Suppressor macrophage treated with lipopolysaccharide for 1 hour (primary cell): ENCODE measurements at places on chromosomes 11 and 22.

DNA sequence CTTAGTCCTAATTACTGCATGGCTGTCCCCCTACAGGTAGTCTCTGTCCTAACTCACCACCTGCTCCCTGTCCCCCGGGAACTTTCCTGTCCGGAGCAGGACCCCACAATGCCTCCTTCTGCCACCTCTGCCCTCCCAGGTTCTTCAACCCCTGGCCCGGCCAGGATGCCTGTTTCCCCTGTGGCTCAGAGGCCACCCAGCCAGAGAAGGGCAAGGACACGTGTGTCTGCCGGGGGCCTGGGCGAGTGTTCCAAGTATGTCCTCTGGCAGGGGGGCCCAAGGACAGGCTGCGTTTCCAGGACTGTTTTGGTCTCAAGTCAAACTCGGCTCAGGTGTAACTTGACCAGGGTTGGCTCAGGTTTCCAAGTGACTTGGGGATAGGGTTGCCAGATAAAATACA lies 63.8 kb downstream of the BTG4 start:
- DNase-seq = no peak

DNA sequence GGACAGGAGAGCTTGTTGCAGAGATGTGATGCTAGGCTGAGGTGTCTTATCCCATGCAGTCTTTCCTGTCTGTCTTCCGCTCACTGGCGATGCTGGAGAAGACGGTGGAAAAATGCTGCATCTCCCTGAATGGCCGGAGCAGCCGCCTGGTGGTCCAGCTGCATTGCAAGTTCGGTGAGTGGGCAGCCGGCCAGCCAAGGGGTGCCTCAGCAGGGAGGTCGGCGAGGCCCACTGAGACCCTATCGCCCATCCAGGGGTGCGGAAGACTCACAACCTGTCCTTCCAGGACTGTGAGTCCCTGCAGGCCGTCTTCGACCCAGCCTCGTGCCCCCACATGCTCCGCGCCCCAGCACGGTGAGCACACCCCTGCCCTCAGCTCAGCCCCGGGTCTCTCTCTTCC lies 1.7 kb downstream of the RAD9A start:
- DNase-seq = no peak

DNA sequence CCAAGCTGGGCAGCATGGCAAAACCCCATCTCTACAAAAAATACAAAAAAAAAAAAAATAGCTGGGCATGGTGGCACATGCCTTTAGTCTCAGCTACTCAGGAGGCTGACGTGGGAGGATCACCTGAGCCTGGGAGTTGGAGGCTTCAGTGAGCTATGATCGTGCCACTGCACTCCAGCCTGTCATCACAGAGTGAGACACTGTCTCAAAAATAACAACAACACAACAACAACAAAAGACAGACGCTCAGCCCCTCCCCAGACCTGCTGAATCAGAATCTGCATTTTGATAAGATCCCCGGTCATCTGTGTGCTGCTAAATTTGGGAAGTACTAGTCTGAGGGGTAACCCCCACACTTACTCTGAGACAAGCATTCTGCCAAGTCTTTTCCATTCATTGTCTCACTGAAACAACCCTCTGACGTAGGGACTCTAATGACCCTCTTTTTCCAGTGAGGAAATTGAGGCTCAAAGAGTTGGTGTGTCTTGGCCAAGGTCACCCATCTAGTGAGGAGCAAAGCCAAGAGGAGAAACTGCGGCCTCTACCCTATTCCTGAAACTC lies 7.5 kb downstream of the NEFH start:
- DNase-seq = peak; percentile 4

DNA sequence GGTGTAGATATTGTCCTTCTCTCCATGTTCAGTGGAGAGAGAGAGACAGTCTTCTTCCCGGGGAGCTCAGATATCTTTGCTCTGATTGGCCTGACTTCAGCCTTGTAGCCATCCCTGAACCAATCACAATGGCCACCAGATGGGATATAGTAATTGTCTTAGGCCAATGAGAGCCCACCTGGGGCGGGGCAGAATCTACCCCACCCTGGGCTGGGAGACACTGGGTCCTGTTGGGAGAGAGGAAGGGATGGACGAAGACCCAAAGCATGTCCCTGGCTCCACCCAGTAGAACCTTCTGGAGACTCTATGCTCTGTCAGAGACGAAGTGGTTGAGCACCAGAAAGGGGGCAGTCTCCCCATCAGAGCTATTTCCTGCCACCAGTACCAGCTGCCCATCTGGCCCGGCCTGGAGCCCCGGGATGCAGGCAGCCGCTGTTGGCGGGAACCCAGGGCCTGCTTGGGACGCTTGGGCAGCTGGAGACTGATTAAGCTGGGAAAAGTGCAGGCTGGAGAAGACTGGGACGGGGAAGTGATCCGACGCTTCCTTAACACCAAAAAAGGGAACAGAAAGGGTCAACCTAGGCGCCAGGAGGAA lies 31.6 kb upstream of the CBX7 start:
- no peak for DNase-seq

DNA sequence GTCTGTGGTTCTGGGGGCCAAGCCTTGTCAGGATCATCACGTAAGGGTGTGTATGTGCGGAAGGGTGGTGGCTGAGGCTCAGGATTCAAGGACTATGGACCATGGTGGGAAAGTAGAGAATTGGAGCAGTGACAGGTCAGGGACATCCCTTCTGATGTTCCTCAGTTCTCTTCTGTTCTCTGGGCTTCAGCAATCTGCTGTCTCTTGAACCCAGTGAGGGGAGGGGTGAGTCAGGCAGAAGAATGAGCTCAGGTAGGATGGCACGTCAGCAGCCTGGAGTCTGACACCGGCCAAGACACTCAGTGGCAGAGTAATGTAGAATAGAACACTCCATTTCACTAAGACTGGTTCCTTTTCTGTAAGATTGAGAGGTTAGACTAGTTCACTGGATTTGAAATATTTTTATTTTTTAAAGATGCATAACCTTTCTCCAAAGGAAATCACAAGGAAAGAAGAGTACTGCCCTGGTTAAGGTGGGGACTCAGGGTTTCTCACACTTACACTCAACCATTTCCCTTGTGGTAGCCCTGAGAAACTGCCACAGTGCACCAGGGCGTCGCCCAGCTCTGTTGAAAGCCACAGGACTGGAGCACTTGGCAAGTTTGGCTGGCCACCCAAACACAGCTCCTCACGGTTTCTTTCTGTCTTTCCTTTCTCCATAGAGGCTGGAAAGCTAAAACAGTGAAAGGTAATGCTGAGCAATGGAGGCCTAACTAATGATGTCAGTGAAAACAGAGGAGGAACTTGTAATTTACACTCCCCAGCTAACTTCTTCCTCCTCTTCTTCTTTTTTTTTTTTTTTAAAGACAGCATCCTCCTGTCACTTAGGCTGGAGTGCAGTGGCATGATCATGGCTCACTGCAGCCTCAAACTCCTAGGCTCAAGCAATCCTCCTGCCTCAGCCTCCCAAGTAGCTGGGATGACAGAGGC lies 23.1 kb upstream of the MICAL2 start:
- peak; percentile 60 for DNase-seq

GRCh38 chr11:115905341-115906000 lies 401.3 kb upstream of the CADM1 start:
- peak; percentile 72 for DNase-seq

DNA sequence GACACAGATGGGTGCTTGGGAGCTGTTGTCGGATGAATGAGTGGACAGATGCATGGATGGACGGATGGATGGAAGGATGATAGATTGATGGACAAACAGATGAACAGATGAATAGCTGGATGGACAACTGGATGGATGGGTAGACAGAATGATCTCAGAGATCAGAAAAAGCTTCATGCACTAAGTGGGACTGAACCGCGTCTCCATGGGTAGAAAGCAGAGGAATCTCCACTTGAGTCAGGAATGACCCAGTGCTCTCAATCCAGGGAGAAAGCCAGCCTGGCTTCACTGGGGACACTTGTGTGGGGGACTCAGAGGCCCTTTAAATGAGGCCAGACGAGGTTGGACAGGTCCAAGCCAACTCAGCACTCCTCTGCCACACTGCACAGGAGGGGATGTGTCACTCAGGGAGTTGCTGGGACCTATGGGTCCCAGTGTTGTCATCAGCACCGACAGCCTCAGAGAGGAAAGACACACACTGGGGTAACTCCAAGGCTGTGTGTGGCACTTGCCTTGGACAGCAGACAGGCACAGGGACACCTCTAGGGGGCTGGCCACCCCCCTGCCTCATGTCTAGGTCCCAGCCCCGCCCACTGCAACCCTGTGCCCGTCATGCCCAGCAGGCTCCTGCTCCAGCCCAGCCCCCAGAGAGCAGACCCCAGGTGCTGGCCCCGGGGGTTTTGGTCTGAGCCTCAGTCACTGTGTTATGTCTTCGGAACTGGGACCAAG lies 5.6 kb downstream of the IGLL5 start:
- DNase-seq = no peak

DNA sequence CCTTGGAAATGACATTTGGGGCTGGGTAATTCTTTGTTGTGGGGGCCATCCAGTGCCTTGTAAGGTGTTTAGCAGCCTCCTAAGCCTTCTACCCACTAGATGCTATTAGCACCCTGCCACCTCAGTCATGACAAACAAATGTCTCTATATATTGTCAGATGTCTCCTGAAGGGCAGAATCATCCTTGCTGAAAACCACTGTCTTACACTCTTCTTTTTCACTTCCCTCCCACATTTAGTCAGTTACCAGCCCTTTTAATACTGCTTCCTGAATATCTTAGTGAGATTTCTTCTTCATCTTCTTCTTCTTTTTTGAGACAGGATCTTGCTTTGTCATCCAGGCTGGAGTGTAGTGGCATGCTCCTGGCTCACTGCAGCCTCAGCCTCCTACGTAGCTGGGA lies 33.1 kb downstream of the TNRC6B start:
- peak; percentile 47 for DNase-seq

- DNase-seq = peak; percentile 96
Observed at GRCh38 chr11:57566005-57566904, 1.2 kb downstream of the UBE2L6 start.

DNA sequence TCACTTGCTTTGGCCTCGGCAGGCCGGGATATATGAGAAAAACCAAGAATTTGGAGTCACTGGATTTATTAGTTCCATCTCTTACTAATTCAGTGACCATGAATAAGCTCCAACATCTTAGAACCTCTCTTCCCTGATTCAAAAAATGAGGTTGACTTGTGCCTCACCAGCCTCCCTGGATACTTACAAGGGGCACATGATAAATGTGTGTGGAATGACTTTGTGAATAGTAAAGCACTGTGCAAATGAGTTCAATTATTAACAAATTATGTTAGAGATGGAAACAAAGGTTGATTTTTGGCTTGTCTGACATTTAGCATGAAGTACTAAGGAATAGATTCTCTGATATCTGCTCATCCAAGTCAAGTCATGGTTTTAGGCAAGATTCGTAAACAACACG lies 104.1 kb downstream of the TRIM44 start:
- DNase-seq = no peak

DNA sequence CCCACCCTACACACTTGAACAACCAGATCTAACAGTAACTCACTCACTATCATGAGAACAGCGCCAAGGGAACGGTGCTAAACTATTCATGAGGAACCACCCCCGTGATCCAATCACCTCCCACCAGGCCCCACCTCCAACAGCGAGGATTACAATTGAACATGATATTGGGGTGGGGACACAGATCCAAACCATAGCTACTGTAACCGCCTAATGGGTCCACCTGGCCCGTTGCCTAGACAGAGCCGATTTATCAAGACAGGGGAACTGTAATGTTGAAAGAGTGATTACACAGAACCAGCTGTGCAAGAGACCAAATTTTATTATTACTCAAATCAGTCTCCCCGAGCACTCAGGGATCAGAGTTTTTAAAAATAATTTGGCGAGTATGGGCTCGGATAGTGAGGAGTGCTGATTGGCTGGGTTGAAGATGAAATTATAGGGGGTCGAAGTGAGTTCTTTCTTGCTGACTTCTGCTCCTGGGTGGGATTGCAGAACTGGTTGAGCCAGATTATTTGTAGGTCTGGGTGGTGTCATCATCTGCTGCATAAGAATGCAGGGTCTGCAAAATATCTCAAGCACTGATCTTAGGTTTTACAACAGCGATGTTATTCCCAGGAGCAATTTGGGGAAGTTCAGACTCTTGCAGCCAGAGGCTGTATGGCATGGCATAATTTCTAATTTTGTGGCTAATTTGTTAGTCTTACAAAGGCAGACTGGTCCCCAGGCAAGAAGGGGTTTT lies 17.9 kb upstream of the ZC3H12C start:
- DNase-seq = peak; percentile 62

GRCh38 chr11:27837895-27838563 lies 137.8 kb upstream of the BDNF start:
- no peak for DNase-seq
